ENCODE measurements at places on chromosomes 1 and 21.

DNA sequence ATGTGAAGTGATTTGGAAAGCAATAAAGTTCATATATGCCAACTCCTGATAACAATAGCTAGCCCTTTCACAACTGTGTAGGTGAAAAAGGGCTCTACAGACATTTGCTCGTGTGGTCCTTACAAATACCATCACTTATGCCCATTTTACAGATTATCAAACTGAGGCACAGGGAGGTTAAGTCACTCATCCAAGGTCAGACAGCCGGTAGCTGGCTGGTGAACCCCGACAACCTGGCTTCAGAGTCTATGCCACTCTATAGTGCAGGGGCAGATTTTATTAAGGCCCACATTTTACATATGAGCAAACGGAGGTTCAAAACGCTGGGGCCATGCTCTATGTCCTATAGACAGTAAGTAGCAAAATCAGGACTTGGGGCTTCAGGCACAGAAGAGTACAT lies 280.5 kb downstream of the RRAGC start:
- no peaks in the 10 kb centered on the region for H3K4me1 ChIP-seq
- no peak overlapping the region for H3K27ac ChIP-seq
- no peaks in the 10 kb centered on the region for H3K36me3 ChIP-seq
- no peak for DNase-seq

GRCh38 chr1:241918879-241919278 lies 38.7 kb upstream of the BECN2 start:
- no peaks in the 10 kb centered on the region for H3K36me3 ChIP-seq
- no peak for DNase-seq
- H3K27me3 ChIP-seq: no peaks in the 10 kb centered on the region
- no peak overlapping the region for H3K27ac ChIP-seq

DNA sequence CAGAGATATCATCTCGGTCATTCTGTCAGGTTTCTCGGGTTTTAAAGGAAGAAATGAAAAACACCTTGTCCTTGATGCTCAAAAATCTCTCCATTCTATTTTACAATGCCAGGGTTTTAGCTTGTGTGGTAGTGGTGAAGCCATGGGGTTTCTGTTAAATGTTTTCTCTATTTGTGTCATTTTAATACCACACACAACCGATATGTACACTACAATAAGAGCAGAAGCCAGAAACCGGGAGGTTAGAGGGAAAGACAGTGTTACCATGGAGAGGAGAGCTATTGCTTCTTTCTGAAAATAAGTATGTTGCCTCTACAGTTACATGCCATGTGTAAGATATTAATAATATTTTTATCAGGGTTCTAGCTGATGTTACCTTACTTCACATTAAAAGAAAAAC lies 2.8 kb downstream of the SLC35D1 start:
- H3K4me3 ChIP-seq: no peak overlapping the region
- peaks cover 24% of the 10 kb centered on the region for H3K4me1 ChIP-seq
- H3K27me3 ChIP-seq: no peaks in the 10 kb centered on the region
- no peak for DNase-seq

GRCh38 chr21:29208682-29209059 lies 78.2 kb downstream of the MAP3K7CL start:
- H3K4me1 ChIP-seq: no peaks in the 10 kb centered on the region
- H3K27me3 ChIP-seq: no peaks in the 10 kb centered on the region
- no peak overlapping the region for H3K4me3 ChIP-seq
- H3K27ac ChIP-seq: no peak overlapping the region

- no peak for DNase-seq
- H3K27ac ChIP-seq: no peak overlapping the region
- H3K36me3 ChIP-seq: no peaks in the 10 kb centered on the region
- H3K27me3 ChIP-seq: no peaks in the 10 kb centered on the region
- H3K4me3 ChIP-seq: no peak overlapping the region
Observed at GRCh38 chr1:78255846-78256245, 210.1 kb downstream of the GIPC2 start.

- H3K4me3 ChIP-seq: no peak overlapping the region
- no peaks in the 10 kb centered on the region for H3K27me3 ChIP-seq
- no peaks in the 10 kb centered on the region for H3K4me1 ChIP-seq
Observed at GRCh38 chr21:38567335-38567969, 69.2 kb upstream of the ERG start.

DNA sequence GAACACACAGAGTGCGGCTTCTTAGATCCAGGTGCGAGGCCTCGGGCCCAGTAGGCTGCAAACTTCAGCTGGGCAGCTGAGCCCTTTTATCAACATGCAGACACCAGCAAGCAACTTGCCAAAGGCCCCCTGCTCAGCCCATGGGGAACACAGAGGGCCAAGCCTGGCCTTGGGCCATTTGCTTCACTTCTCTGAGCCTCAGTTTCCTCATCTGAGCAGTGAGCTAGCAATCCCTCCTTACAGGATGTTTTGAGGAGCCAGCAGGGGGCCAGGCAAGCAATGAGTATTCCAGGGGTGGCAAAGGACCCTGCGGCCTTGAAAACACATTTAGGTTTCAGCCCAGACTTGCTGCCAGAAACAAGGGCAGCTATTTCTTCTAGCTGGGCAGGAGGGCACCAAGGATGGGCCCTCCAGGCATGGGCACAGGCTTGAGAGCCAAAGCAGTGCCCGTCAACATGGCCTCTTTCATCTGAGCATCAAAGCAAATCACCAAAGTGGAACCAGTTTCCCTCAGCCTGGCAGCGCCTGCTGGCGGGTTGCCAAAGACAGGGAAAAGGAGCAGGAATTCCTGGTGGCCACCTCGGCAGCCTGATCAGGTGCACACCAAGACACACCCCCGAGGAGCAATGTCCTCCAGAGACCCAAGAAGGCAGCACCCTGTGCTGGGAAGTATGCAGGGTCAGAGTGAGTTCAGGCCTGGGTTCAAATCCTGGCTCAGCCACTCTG lies 1.4 kb downstream of the MATN1 start:
- no peak overlapping the region for H3K4me3 ChIP-seq
- peak overlapping the region; percentile 24 for H3K27ac ChIP-seq

DNA sequence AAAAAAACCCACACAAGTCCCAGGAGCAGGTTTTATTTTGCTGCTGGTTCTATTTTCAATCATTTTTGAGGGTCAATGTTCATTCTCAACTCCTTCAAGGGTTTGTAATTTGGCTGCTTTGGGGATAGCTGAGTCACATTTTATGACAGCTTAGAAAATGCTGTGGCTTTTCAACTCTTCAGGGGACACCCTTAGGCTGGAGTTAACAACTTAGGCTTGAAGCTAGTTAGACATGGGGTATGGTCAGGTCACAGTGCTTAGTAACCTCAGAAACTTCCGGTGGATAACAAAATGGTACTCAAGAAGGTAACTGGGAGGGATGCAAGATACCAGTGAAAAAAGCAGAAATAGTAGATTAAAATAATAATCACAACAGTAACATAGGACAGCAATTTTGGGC lies 308.8 kb downstream of the HHIPL2 start:
- H3K27ac ChIP-seq: no peak overlapping the region
- H3K36me3 ChIP-seq: no peaks in the 10 kb centered on the region
- no peaks in the 10 kb centered on the region for H3K27me3 ChIP-seq
- no peak for DNase-seq

GRCh38 chr1:2972879-2973575 lies 48.2 kb upstream of the ACTRT2 start:
- no peaks in the 10 kb centered on the region for H3K4me1 ChIP-seq
- no peaks in the 10 kb centered on the region for H3K27me3 ChIP-seq
- no peak for DNase-seq
- no peak overlapping the region for H3K4me3 ChIP-seq
- no peak overlapping the region for H3K27ac ChIP-seq
- H3K36me3 ChIP-seq: no peaks in the 10 kb centered on the region

DNA sequence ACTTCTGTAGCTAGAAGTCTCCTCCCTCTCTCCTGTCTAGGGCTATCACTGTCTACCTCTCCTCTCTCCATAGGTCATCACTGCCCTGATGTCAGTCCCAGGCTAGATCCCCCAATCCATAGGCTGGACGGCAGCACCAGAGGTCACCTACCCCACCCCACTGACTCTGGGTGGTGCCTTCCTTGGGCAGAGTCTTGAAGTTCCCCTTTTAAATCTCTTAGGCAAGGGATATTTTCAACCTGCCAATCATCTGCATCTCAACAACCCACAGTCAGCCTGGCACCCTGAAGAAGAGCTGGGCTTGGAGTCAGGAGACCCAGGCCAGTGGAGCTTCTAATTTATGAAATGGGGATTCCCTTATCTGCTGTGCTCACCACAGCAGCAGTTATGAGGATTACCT lies 13.2 kb downstream of the MYBPH start:
- no peak for DNase-seq
- no peaks in the 10 kb centered on the region for H3K27me3 ChIP-seq
- no peaks in the 10 kb centered on the region for H3K4me1 ChIP-seq
- H3K4me3 ChIP-seq: no peak overlapping the region
- no peak overlapping the region for H3K27ac ChIP-seq

DNA sequence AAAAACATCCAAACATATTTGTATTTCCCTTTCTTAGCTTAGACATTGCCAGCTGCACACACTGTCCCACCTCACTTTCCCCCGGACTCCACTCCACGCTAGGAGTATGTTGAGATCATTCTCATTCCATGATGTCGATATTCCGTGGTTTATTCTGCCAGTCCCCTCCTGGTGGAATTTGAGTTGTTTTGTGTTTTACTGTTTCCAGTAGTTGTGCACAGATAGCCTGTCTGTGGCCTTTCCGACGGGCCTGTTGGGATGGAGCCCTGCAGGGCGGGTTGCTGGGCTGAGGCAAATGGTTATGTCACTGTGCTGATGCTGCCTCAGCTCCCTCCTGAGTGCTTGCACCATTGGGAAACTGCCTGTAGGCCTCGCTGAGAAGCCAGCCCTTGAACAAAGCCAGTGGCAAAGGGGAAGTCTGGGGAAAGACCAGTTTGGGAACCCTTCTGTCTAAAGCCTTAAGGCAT lies 12.8 kb downstream of the TRAPPC10 start:
- no peaks in the 10 kb centered on the region for H3K36me3 ChIP-seq
- H3K4me1 ChIP-seq: peaks cover 82% of the 10 kb centered on the region
- H3K27me3 ChIP-seq: no peaks in the 10 kb centered on the region
- H3K4me3 ChIP-seq: peak overlapping the region; percentile 7
- H3K27ac ChIP-seq: peak overlapping the region; percentile 74

- no peak overlapping the region for H3K27ac ChIP-seq
- peaks cover 39% of the 10 kb centered on the region for H3K4me1 ChIP-seq
- no peak for DNase-seq
- no peak overlapping the region for H3K4me3 ChIP-seq
- no peaks in the 10 kb centered on the region for H3K27me3 ChIP-seq
Observed at GRCh38 chr21:34126269-34126668, 52.9 kb downstream of the MRPS6 start.

DNA sequence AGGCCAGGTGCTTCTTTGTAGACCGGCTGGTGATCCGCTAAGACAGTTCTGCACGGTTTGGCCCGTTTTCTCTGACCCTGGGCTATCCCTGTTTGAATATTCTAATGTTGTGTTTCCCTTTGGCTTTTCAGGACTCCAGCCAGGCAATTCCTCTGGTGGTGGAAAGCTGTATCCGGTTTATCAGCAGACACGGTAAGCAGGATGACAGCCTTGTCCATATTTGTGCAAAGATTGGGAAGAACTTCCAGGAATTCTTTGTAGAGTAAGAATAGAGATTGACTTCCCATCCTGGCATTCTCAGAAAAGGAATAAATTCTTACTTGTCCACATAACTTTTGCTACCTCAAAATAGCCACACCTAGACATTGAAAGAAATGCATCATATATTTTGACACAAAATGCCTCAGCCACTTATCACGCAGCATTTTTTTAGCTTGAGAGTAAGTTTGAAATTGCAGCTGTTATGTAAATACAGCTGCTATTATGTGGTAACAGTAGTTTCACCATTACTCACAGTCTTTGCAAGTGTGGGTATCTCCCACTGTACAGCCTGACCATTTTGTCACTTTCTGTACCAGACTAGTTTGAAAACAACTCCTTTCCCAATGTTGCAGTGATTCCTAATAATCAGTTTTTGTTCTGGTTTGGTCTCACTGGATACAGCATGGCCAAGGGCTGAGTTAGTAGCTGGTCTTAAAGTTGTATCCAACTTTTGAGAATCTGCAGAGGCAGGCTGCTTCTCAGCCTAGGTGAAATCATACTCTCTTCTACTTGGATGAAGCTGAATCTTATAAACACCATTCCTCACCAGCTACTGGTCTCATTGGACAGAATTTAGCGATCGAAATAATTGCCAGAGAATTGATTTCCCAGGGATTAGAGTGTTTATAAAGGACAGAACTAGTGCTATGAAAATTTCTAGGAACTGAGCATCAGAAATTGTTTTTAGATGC lies 40.0 kb upstream of the IKBKE start:
- no peak overlapping the region for H3K27ac ChIP-seq
- no peaks in the 10 kb centered on the region for H3K27me3 ChIP-seq
- no peak for DNase-seq
- H3K4me3 ChIP-seq: no peak overlapping the region

DNA sequence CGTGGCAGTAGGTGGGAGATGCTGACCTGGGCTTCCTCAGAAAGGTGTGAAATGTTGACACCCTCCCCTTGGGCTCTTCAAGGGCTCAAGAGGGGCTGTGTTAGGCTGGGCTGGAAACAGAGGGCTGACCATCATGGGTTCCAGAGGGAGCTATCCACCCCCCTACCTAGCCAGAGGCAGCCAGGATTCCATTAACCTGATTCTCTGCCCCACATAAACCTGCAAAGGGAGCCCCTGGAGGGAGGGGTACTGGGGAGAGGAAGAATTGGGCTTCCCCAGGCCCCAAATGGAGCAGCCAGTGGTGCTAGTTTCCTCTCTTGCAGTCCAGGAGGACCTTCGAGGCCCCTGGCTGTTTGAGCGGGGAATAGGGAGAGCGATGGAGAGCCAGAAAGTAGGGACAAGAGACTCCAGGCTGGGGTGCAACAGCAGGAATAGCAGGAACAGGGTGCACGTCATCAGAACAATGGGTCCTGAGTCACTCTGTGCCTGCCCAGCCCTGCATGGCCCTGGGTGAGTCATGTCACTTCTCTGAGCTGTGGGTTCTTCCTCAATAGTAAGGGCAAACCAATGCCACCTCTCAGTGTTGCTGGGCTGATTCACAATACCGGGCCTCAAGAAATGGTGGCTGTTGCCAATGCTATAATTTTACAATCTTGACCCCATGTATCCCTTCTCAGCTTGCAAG lies 121.2 kb downstream of the EPHB2 start:
- no peak for DNase-seq
- no peak overlapping the region for H3K4me3 ChIP-seq
- no peak overlapping the region for H3K27ac ChIP-seq
- no peaks in the 10 kb centered on the region for H3K36me3 ChIP-seq

DNA sequence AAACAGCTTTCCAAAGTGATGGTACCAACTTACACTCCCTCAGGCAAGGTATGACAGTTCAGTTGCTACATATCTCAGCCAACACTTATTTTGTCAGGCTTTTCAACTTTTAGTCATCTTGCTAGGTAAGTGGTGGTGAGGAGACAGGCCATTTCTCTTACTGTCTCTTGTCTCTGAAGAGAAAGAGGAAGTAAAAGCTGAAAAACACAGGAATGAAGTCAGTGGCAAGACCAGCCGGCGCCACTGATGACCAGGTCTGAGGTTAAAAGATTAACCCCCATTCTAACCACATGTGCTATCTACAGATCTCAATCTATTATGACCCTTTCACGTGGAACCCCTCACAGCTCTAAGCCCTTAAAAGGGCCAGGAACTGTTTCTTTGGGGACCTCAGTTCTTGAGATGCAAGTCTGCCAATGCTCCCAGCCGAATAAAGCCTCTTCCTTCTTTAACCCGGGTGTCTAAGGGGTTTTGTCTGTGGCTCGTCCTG lies 4.2 kb downstream of the ADCY10 start:
- DNase-seq: no peak
- H3K27ac ChIP-seq: no peak overlapping the region
- H3K27me3 ChIP-seq: no peaks in the 10 kb centered on the region
- H3K4me1 ChIP-seq: no peaks in the 10 kb centered on the region
- no peaks in the 10 kb centered on the region for H3K36me3 ChIP-seq
